ENCODE measurements at places on chromosomes 1 and 21.

DNA sequence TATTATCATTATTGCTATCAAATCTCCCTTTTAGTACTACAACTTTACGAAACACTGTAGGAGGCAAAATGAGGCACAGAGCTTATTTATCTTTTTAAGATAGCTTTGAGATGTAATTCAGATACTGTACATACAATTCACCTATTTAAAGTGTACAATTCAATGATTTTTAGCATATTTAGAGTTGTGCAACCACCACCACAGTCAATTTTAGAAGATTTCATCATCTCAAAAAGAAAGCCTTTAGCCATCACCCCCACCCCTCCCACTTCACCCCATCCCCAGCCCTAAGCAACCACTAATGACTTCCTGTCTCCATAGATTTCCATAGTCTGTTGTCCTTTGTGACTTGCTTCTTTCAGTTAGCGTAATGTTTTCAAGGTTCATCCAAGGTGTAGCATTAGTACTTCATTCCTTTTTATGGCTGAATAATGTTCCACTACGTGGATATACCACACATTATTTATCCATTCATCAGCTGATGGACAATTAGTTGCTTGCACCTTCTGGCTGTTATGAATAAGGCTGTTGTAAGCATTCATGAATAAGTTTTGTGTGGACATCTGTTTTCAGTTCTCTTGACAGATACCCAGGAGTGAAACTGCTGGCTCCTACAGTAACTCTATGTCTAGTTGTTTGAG is 9.4 kb upstream of the CAPN9 start:
- no peak for DNase-seq

DNA sequence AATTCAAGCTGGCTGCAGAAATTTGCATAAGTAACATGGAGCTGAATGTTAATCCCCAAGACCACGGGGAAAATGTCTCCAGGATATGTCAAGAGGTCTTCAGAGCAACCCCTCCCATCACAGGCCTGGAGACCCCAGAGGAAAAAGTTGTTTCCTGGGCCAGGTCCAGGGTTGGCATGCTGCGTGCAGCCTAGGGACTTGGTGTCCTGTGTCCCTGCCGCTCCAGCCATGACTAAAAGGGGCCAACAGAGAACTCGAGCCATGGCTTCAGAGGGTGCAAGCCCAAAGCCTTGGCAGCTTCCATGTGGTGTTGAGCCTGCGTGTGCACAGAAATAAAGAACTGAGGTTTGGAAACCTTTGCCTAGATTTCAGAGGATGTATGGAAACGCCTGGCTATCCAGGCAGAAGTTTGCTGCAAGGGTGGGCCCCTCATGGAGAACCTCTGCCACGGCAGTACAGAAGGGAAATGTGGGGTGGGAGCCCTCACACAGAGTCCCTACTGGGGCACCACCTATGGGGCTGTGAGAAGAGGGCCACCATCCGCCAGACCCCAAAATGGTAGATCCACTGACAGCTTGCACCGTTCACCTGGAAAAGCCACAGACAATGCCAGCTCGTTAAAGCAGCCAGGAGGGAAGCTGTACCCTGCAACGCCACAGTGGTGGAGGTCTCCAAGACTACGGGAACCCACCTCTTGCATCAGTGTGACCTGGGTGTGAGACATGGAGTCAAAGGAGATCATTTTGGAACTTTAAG is 222.9 kb downstream of the COP1 start:
- no peak for DNase-seq

DNA sequence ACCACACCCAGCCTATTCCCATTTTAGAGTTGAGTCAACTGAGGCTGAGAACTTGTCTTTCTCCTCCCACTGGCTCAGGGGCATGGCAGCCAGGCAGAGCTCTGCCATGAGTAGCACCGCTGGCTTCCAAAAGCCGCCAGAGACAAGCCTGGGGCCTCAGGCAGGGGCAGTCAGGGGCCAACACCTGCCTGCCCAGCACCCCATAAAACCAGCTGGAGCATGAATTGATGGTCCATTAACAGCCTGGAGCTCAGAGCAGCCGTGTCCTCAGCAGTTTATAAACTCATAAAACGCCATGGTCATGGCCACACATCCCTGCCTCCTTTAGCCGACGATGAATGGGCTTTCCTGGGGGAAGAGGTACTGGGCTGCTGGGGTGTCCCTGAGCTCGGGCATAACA is 50.6 kb upstream of the PAX7 start:
- DNase-seq, result no peak

DNA sequence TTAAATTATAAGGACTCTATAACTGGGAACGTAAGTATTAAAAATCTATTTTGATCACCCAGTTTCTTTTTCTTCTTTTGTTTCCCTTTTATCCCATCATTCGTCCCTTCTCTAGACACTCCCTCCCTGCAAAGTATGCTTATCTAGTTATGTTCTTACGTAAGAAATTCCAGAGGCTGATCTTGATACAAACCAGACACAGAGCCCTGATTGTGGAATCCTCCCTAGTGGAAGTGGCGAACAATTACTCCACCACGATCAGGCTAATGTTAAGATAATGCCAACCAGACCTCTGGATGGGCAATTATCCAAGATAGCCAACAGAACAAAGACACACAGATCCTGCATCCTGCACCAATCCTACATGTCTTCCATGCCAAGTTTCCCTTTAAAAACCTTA is 1557.4 kb downstream of the PLA2G4A start:
- DNase-seq, result no peak

- DNase-seq, result peak; percentile 74
Observed at GRCh38 chr1:44251989-44252671, 38.9 kb downstream of the DMAP1 start.
